ENCODE measurements at places on chromosomes 5 and 9. TPM values are rescaled to one million over a fixed set of nuclear protein-coding genes. Genes with fewer than 3 reads are reported as not detected.

- DNase-seq: no peak
Observed at GRCh38 chr5:72301557-72301956, 18.5 kb downstream of the MRPS27 start.

- DNase-seq: no peak
Observed at GRCh38 chr9:138009803-138010690, 132.5 kb downstream of the CACNA1B start.

DNA sequence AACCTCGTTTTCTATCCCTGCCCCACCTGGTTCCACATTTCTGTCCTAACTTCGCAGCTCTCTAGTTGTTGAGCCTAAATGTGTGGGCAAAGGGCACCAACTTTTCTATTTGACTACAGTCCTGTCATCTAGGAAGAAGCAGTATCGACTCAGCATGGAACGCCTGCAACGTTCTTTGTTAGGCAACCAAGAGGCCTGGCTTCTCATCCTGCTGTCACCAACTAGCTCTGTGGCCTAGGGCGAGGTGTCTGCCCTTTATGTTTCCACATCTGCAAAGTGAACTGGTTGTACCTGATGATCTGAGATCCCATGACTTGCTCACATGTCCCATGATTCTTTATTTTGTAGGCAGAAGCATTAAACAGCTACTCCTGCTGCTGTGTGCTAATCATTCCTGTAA is 248.9 kb downstream of the ADAMTSL1 start:
- DNase-seq: no peak

The C9 gene
- total RNA-seq: not detected

The SLC34A1 gene
- total RNA-seq: 0.05 TPM

Measured in A172 (cell line).